ENCODE measurements at places on chromosomes 16 and 17.

GRCh38 chr16:48499923-48500381 is 110.0 kb downstream of the N4BP1 start:
- H3K36me3 ChIP-seq = no peaks in the 10 kb centered on the region
- no peak overlapping the region for H3K27ac ChIP-seq
- peak; percentile 5 for DNase-seq
- H3K4me3 ChIP-seq = no peak overlapping the region
- H3K4me1 ChIP-seq = no peaks in the 10 kb centered on the region
- no peaks in the 10 kb centered on the region for H3K27me3 ChIP-seq

- no peaks in the 10 kb centered on the region for H3K27me3 ChIP-seq
- H3K4me1 ChIP-seq = peaks cover 26% of the 10 kb centered on the region
- no peak overlapping the region for H3K4me3 ChIP-seq
- peak; percentile 83 for DNase-seq
These were observed 43.8 kb upstream of the TOB1 start for GRCh38 chr17:50909765-50910605.

DNA sequence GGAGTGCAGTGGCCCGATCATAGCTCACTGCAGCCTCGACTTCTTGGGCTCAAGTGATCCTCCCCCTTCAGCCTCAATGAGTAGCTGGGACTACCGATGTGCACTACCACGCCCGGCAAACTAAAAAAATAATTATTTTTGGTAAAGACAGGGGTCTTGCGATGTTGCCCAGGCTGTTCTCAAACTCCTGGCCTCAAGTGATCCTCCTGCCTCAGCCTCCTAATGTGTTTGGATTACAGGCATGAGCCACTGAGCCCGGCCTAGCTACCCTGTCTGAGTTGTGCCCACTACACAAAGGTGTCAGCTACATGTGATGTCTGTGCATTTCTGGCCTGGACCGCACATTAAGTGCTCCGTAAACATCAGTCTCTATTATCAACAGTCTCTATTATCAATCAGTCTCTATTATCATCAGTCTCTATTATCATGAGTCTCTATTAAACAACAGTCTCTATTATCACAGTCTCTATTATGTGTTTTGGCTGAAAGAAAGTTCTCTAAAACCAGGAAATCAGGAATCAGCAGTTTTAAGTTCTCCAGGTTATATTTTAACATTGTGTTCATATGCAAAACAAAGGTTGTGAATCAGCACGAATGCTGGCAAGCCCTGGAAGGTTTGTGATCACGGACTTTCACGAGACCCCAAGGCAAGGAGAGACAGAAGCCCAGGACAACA is 721 bp upstream of the WWOX start:
- DNase-seq = no peak
- no peaks in the 10 kb centered on the region for H3K27me3 ChIP-seq
- peak overlapping the region; percentile 27 for H3K27ac ChIP-seq
- no peaks in the 10 kb centered on the region for H3K4me1 ChIP-seq
- peak overlapping the region; percentile 16 for H3K4me3 ChIP-seq
- no peaks in the 10 kb centered on the region for H3K36me3 ChIP-seq

GRCh38 chr17:65055708-65056638 is 567 bp downstream of the GNA13 start:
- H3K4me1 ChIP-seq = peaks cover 8% of the 10 kb centered on the region
- H3K4me3 ChIP-seq = peak overlapping the region; percentile 63
- no peaks in the 10 kb centered on the region for H3K27me3 ChIP-seq
- peak overlapping the region; percentile 72 for H3K27ac ChIP-seq
- H3K36me3 ChIP-seq = peaks cover 6% of the 10 kb centered on the region

DNA sequence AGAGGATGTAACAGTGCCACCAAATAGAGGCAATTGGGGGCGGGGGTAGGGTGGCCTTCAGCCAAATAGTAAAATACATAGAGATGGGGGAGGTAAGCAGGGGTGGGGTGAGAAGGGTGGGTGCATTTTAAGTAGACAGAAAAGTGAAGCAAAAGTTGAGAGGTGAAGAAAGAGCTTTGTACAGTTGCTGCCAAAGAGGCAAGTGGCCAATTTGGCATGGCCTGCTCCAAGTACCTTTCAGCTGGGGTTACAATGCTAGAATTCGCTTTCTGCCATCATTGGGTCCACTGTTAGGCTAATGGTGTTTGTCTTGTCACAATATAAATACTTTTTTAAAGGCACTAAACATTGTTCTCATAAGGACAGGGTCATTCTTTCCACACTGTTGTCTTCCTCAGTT is 5.2 kb upstream of the TMEM97 start:
- H3K27me3 ChIP-seq = peaks cover 11% of the 10 kb centered on the region
- no peaks in the 10 kb centered on the region for H3K36me3 ChIP-seq
- no peak overlapping the region for H3K27ac ChIP-seq
- no peak overlapping the region for H3K4me3 ChIP-seq
- DNase-seq = no peak

DNA sequence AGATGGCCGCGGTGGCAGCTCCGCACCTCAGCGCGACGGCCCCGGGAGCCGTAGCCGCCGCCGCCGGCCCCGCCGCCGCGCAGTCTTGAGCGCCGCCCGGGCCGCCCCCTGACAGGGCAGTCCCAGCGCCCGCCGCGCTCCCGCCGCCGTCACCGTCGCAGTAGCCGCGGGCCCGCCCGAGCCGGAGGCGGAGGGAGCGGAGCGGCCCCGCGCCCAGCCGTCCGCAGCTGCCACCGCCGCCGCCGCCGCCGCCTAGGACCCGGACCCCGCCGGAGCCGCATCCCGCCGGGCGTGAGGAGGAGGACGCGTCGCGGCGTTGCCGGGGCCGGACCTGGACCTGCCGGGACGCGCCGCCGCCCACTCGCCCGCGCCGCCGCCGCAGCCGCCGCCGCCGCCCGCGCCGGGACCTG is 218 bp downstream of the TNRC6C start:
- H3K27ac ChIP-seq = no peak overlapping the region
- no peak for DNase-seq
- H3K27me3 ChIP-seq = peaks cover 20% of the 10 kb centered on the region
- H3K36me3 ChIP-seq = no peaks in the 10 kb centered on the region
- peak overlapping the region; percentile 48 for H3K4me3 ChIP-seq

DNA sequence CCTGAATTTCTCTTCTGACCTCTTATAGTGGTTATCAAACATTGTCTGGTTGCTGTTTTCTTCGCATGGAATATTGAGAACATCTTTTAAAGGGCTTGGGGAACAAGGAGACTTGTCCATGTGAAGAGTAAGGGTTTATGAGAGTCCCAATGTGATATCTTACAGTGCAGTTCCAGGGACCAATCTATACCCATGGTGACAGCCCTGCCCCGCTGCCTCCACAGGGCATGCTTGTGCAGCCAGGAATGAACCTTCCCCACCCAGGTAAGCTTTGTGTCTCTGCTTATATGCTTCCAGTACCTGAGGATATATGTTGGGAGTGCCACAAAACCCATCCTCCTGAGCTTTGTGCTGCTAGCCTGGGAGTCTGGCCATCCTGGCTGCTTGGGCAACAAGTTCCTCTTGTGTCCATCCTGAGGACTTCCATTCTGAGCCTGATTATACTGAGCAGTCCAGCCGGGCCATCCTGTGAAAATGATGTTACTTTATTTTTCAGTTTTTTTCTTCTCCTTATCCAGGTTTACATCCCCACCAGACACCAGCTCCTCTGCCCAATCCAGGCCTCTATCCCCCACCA is 9.5 kb upstream of the RAPGEFL1 start:
- no peak overlapping the region for H3K4me3 ChIP-seq
- no peak overlapping the region for H3K27ac ChIP-seq
- no peaks in the 10 kb centered on the region for H3K27me3 ChIP-seq
- no peaks in the 10 kb centered on the region for H3K4me1 ChIP-seq
- no peak for DNase-seq

GRCh38 chr17:82734987-82735866 is at the start of gene FN3K:
FN3K (plus strand) TSS chr17:82735615; CDS start chr17:82735637, 22 bp downstream.
- no peak within 1 kb of the TSS for H3K27ac ChIP-seq
- H3K36me3 ChIP-seq = peaks cover 6% of the 10 kb centered on the region
- H3K27me3 ChIP-seq = no peaks in the 10 kb centered on the region
- DNase-seq = peak; percentile 59
- peak within 1 kb of the TSS; percentile 57 for H3K4me3 ChIP-seq

- H3K4me1 ChIP-seq = peaks cover 30% of the 10 kb centered on the region
- peak within 1 kb of the TSS; percentile 92 for H3K27ac ChIP-seq
- DNase-seq = no peak
- H3K36me3 ChIP-seq = peaks cover 38% of the 10 kb centered on the region
- peak within 1 kb of the TSS; percentile 97 for H3K4me3 ChIP-seq
These were observed at the start of gene CES2 for GRCh38 chr16:66935314-66936011. CES2 (plus strand) TSS chr16:66935516; CDS start chr16:66935636, 120 bp downstream.

DNA sequence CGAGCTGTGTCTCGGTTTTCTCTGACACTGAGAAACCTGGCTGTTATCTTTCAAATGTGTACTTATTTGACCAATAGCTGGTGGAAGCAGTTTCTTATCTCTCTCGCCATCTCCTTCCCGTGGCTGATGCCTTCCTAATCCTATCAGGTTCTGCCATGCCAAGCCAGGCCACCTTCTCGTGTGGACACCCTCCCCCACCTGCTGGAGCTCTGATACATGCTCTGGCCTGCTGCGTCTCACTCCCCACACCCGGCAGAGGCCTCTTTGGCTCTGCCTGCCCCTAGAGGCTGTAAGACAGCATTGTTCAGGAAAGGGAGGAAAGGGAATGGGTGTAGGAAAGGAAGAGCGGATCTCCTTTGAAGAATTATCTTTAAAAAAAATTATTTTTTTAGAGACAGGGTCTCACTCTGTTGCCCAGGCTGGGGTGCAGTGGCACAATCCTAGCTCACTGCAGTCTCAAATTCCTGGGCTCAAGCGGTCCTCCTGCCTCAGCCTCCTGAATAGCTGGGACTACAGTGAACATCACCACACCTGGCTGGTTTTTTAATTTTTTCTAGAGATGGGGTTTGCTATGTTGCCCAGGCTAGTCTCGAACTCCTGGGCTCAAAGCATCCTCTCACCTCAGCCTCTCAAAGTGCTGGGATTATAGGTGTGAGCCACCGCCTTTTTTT is 7.5 kb upstream of the ARMC5 start:
- peak overlapping the region; percentile 49 for H3K27ac ChIP-seq
- H3K4me1 ChIP-seq = peaks cover 31% of the 10 kb centered on the region
- H3K36me3 ChIP-seq = peaks cover 5% of the 10 kb centered on the region
- H3K27me3 ChIP-seq = no peaks in the 10 kb centered on the region

- no peak for DNase-seq
- no peaks in the 10 kb centered on the region for H3K36me3 ChIP-seq
- H3K4me3 ChIP-seq = no peak overlapping the region
- no peak overlapping the region for H3K27ac ChIP-seq
- H3K27me3 ChIP-seq = no peaks in the 10 kb centered on the region
- peaks cover 21% of the 10 kb centered on the region for H3K4me1 ChIP-seq
These were observed 6.3 kb upstream of the PRKCB start for GRCh38 chr16:23829454-23829853.

- no peaks in the 10 kb centered on the region for H3K36me3 ChIP-seq
- H3K27ac ChIP-seq = no peak overlapping the region
- H3K27me3 ChIP-seq = no peaks in the 10 kb centered on the region
These were observed 171.4 kb downstream of the ANKFN1 start for GRCh38 chr17:56324676-56325075.

DNA sequence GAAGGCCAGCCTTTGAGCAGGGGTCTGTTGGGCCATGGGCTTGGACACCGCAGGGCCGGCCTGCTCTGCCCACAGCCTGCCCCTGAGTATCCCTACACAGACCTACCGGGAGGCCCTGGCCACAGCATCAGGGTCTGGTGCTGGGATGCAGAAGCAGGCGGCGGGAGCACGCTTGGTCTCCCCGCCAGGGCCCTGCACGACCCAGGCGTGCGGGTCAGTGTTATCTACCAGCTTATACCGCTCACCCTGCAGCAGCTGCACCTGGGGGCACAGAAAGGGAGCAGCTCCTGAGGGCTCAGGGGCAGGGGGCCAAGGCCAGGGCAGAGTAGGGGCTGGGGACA is 8.8 kb downstream of the EVPL start:
- no peak overlapping the region for H3K4me3 ChIP-seq
- H3K36me3 ChIP-seq = peaks cover 3% of the 10 kb centered on the region
- no peaks in the 10 kb centered on the region for H3K27me3 ChIP-seq
- no peak overlapping the region for H3K27ac ChIP-seq

DNA sequence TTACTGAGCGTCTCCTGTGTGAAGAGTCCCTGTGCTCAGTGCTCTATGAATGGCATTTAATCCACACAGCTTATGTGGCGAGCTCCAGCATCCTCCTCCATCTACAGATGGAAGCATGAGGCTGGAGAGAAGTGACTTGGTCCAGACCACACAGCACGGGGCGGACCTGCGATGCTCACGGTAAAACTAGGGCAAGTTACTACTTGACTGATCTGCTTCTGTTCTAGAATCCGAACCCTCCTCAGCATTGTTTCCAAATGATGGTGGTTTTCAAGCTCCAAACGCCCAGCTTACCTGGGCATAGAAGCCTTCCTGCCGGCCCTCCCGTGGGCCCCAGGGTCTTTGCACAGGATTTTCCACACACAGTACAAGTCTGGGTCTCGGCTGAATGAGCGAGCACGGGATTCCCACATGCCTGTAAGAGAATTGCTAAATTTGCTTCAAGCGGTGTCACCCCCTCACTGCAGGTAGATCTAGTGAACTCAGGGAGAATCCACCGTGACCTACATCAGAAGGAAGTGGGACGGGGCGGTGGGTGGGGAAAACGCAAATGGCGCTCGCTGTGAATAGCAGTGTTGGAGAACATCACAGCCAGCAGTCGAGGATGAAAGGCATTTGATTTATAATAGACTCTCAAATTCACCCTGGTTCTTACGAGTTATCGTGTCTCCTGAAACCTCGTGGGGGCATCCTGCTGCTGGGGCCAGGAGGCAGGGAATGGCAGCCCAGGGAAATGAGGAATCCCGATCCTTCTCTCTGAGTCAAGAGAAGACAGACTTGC is 101.1 kb downstream of the CMIP start:
- H3K27ac ChIP-seq = no peak overlapping the region
- H3K4me3 ChIP-seq = no peak overlapping the region
- DNase-seq = no peak
- no peaks in the 10 kb centered on the region for H3K36me3 ChIP-seq

DNA sequence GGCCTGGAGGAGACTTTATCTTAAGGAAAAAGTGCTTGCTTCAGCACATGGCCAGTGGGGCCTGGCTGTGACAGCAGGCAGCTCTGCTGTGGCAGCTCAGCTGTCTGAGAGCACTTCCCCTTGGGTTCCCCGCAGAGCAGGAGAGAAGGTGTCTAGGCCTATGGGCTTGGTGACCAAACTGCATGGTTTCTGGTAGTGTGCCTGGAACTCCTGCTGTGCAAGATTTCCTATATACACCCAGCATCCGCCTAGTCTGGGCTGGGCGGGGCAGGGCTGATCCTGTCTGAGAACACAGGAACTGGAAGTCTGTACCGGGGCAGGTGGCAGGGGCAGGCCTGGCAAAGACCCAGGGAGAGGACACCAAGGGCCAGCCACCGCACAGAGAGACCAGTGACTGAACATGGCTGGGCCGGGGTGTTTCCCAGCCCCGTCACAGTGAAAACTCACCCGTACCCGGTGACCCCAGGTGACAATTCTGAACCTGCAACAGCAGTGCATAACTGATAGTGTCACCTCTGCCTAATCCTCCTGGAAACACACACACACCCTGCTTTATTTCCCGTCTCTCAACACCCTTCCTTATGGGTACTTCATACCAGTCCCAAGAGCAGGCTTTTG is 39.3 kb downstream of the CHD9 start:
- H3K36me3 ChIP-seq = no peaks in the 10 kb centered on the region
- peaks cover 57% of the 10 kb centered on the region for H3K4me1 ChIP-seq
- H3K27ac ChIP-seq = peak overlapping the region; percentile 71
- no peak overlapping the region for H3K4me3 ChIP-seq
- peak; percentile 45 for DNase-seq
- H3K27me3 ChIP-seq = no peaks in the 10 kb centered on the region

Measured in common myeloid progenitor, CD34-positive (primary cell).